Fibroblast of the aortic adventitia (primary cell): ENCODE measurements at places on chromosomes 13 and 19. TPM values are rescaled to one million over a fixed set of nuclear protein-coding genes. Genes with fewer than 3 reads are reported as not detected.

- no peak for DNase-seq
Measured at GRCh38 chr13:77337159-77337558, 10.3 kb upstream of the MYCBP2 start.

GRCh38 chr13:32147976-32148375, 116.4 kb downstream of the FRY start:
- DNase-seq: no peak

- DNase-seq: no peak
Measured at GRCh38 chr13:77323858-77324257, 3.0 kb downstream of the MYCBP2 start.

DNA sequence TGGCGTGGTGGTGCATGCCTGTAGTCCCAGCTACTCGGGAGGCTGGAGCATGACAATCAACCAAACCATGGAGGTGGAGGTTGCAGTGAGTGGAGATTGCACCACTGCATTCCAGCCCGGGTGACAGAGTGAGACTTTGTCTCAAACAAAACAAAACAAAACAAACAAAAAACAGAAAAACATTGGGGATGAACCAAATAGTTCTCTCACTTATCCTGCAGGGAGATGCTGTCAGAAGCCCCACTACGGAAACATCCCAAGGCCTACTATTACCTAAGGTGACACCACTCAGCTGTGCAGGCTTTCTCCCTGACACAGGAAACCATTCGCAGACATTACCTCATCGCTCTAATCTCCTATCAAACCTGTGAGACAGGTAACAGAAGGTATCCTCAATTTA, 113.5 kb downstream of the FOXO1 start:
- no peak for DNase-seq

- DNase-seq: peak; percentile 49
Measured at GRCh38 chr13:99617474-99618255, 116.4 kb downstream of the TM9SF2 start.

CBLC gene
- not detected in 2 replicates for total RNA-seq
